Activated T-helper 1 cell treated with anti-CD3 and anti-CD28 coated beads, Interleukin-12 subunit alpha, Interleukin-12 subunit beta, Interleukin-2, Interleukin-4 antibody, amounts not matched to agents 30 ng/mL and 10 ng/mL and 1 ng/mL, durations not matched to agents 14 hours and 24 hours and 36 hours (primary cell): ENCODE measurements at places on chromosomes 6 and 20.

DNA sequence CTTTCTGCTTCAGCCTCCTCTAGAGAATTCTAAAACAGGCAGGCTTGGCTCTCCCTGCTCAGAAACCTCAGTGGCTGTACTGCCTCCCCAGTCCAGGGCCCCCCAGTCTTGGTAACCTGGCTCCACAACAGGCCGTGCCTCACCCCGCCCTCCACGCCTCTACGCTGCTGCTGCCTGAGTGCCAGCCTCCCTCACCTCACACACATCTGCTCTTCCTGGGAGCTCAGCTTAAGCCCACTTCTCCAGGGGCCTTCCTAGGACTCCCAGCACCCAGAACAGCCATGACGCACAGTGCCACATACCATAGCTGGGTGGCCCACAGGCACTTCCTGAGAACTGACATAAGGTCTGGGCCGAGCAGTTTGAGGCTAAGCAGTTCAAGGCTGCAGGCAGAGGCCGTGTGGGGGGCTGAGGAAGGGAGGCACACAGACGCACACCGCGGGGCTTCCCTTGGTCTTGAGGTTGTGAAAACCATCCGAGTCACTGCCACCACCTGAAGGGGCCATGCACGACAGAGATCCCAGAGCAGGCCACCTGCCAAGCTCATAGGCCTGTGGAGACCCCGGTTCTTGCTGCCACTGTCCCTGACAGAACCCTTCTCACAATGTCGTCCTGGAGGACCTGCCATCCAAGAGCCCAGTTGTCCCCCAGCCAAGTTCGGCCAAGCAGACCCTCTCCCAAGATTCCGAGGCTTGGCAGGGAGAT is 42.6 kb downstream of the DSTN start:
- no peak for DNase-seq

GRCh38 chr20:44959638-44960102 is 527 bp downstream of the TOMM34 start:
- peak; percentile 37 for DNase-seq

GRCh38 chr6:101907356-101908217 is 514.1 kb downstream of the GRIK2 start:
- DNase-seq: no peak

DNA sequence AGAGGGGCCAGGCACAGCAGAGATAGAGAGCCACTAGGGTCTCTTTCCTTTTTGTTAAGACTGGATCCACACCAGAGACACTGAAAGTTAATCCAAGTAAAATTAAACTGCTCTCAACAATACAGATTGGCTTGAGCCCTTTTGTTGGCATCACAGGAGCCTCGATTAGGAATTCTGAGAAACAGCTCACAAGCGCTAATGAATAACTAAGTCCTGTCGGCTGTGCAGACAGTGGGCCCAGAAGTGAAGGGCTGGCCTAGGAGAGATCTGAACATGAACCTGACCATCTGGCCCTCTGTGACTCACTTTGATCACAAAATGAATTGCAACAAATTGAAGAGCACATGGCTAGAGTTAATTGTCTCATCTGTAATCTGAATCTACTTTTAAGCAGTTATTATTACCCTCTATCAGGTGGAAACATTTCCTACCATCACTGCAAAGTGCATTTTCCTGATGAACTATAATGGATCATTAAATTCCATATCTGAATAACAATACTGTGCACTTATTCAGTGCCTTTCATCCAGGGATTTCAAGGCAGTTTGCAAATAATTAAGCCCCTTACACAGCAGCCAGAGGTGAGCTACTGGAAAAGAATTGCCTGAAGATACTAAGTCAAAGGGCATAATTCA is 3.2 kb downstream of the BACH2 start:
- no peak for DNase-seq

GRCh38 chr20:14553774-14554534 is 216.5 kb upstream of the FLRT3 start:
- no peak for DNase-seq

- DNase-seq: no peak
Measured at GRCh38 chr6:1228754-1229191, 83.1 kb upstream of the FOXQ1 start.

GRCh38 chr6:89834884-89835792 is 5.5 kb downstream of the CASP8AP2 start:
- DNase-seq: peak; percentile 22
